Type B pancreatic cell (in vitro differentiated cells): ENCODE measurements at places on chromosomes 3 and 15.
A peak's percentile ranks its signal among the peaks of the same experiment; 100 is the strongest.

DNA sequence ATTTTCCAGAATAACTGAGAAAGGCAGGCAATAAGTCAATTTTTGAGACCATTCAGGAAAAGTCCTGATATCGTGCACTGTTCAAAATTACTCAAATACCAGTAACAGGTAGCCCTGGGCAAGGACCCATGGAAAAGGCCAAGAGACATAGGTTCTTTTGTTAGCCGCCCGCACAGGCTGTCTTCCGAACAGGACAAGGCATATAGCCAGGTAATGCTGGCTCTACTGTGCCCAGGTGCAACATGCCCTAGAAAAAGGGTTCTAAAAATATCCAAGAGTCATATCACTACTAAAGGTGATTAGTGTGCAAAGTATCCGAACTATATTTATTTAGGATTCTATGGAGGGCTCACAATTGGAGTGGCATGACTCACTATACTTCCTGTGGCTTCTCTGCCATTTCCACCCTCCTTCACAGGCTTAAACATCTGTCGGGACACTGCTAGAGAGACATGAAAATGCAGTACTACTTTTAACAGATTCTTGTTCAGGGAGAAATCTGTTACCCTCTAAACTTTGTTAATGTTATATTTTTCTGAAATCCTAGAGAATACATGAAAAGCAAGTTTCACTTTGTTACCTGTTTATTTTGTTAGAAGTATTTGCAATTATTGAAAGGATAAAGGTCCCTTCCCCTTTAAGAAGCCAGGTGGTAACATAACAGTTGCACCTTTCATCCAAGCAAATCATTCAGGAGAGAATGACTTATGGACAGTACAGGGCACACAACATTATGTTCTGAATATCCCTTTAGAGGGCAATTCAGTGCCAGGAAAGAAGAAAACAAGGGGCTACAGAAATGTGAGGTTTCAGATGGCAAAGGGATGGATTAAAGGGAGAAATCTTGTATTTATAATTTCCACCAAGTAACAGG lies 293.3 kb upstream of the THBS1 start:
- DNase-seq, result no peak

- DNase-seq, result no peak
Observed at GRCh38 chr15:38171973-38172372, 80.7 kb upstream of the SPRED1 start.

GRCh38 chr3:25781758-25782594 lies 1.3 kb downstream of the NGLY1 start:
- DNase-seq, result no peak

DNA sequence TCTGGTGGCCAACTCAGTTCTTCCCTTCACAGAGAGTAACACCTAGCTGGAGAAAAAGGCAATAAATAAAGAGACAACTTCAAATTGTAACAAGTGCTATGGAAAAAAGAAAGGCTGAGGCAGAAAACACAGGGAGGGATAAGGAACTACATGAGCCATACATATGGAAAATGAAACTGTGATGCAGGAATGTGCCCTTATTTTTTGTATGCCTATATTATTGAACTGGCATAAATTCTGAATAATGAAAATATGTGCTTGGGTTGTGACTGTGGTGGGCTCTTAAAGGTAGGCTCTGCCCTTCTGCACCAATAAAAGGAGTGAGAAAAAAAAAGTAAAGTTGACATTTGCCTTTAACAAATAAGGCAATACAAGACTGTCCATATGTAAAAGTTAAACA lies 19.6 kb downstream of the FHIT start:
- DNase-seq, result no peak

GRCh38 chr15:61130950-61131942 lies 97.9 kb downstream of the RORA start:
- DNase-seq, result no peak

DNA sequence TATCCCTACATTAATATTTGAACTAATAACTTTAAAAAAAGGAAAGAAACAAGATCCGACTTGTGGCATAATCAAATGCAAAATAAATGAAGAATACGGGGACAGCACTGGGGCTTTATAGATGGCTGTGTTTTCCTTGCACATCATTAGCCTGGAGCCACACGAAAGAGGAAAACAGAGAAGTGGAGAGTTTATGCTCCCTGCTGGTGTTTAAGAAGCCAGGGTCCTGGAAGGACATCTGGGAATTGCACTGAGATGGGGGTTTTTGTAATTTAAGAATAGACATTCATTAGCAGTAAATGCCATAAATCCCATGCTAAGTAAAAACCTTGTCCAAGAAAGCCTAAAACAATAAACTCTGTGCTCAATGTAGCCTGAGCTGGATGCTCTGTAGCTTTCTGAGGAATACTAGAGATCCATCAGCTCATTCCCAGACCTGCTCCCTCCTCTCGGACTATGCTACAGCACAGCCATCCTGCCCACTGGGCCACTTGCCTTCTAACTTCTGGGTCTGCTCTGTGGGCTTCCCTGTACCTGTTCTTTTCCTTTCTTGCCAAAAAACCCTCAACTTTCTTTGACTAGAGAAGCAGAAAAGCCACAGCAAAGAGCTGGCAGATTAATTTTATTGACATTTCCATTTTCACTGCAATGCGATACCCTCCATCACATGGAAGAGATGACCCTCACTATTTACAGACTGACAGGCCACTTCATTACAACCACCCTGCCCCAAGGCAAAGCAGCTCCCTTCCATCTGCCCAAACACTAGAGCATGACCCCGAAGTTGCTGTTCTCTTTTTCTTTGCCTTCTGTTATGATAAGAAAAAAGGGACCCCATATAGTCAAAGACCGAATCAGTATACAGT lies 62.3 kb downstream of the MEIS2 start:
- no peak for DNase-seq

- DNase-seq, result no peak
Observed at GRCh38 chr3:22947851-22948250, 255.3 kb upstream of the UBE2E2 start.

DNA sequence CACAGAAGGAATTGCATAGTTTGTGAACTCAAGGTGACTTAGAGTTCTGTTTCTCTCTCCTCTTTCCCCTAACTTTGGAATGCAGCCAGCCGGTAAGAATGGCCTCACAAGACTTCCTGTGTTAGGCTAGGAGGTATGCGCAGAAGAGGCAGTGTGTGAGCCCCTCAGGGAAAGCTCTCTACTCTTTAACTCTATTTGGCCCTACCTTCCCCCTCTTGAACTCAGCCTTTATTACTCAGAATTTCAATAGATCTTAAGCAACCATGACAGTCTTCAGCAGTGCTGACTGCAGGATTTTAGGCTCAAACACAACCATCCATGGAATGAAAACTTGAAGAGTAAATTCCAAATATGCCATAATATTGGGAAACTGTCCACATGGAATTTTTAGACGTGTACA lies 209.5 kb downstream of the DTWD1 start:
- DNase-seq, result no peak

DNA sequence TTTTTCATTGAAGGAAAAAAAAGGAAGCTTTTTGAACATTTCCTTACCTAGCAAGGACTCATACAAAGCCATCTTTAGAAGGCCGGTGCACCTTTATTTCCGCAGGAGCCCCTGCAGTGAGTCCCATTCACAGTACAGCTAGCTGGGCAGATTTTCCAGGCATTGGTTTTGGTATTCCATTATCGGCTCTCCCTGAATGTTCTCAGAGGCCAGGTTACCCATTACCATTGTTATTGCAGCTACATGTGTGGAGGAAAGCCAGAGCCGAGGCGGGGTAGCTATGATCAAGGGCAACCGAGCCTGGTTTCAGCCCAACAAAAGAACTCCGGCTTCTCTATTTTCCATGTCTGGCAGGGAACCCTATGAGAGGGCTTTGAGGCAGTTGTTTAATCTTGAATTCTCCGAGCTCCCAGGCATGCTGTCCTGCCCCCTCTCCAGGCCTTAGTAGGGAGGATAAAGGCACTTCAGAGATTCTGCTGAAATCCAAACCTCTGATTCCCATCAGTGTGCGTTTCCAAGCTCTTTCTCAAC lies 100.3 kb downstream of the LRRK1 start:
- peak; percentile 53 for DNase-seq

DNA sequence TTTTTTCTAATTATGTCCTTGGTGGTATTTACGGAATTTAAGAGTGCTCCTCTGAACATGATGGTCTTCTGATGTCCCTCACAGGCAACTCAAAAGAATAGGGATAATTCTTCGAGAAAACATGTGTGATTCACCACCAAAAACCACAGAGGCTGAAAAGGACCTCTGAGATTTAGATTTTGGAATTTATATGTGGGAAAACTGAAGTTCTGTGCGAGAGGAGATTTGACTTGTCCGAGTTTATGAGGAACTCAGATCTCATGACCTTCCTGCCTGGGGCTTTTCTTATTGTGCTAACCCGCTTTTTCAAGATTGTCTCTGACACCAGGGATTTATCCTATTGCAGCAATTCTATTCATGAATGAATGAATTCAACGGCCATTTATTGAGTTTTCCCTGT lies 142.4 kb downstream of the FAM43A start:
- no peak for DNase-seq

DNA sequence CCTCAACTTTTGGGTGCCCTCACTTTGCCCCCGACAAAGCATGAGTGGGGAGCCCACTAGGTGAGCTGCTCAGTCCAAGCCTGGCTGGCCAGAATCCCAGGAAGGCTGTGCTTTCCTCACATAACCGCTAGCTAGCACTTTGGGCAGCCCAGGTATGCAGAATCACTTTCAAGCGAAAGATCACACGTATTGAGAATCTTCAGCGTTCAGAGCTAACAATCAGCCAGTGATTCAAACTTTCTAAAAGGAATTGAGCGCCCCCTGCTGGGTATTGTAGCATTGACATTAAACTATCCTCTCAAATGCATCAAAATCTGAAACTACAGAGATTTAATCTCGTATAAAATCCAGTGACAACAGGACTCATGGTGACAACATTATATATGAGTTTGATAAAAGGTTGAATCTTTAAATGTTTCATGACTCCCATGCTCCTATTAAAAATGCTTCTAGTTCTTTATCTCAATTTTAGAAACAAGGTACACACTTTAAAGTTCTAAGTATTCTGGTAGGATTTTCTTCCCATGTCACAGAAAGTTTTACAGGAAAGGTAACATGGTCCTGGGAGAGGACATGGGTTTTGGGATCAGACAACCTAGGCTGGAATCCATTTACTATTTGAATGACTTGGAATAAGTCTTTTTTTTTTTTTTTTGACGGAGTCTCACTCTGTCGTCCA lies 11.8 kb downstream of the ANAPC13 start:
- DNase-seq, result peak; percentile 78

DNA sequence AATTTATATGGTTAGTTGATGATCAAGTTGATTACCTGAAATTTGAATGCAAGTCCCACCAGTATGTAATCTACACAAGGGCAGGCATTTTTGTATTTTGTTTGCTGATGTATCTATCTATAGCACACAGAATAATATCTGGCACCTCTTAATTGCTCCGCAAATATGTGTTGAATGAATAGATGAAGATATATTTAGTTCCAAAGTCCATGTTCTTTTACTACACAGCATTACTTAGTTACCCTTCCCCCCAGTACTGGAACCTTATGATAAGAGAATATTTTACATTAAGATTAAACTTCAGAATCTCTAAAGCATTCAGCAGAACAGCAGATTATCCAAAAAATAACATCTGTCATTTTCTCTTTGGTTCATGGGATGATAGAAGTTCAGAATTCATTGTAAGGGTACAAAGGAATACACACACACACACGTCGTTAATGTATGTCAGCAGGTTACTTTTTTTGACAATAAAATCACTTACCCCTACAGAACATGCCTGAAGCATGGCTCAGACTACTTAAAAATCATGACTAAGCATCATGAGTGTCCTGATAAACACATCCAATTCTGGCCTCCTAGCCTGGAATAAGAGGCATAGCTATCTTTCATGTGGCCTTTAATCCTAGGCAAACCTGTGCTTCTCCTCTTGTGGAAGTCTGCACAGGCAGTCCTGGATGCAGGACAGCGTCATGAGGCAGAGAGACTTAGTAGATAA lies 148.9 kb upstream of the TBC1D5 start:
- no peak for DNase-seq

- no peak for DNase-seq
Observed at GRCh38 chr15:87777054-87777561, 479.4 kb downstream of the NTRK3 start.

DNA sequence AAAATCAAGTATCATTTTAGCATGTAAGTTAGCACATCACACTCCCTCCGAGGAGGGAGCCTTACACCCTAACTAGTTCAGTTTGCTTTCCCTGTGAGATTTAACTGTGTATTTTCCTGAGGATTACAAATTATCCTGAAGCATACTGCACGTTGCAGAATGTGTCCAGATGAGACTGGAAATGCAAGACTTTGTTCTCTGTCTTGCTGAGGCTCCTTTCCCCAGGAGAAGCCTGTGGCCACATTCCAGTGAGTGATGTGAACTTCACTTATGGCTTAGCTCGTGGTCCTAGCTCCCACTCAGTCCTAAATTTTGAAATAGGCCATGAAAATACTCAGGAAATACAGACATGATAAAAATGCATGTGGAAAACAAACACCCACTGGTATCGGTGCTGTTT lies 23.7 kb downstream of the PDZRN3 start:
- DNase-seq, result no peak
